Stimulated activated CD4-positive, alpha-beta T cell treated with anti-CD3 and anti-CD28 coated beads, Interleukin-1b, Interleukin-23, amount 100 ng/mL, for 48 hours (primary cell): ENCODE measurements at places on chromosomes 1 and 21.

DNA sequence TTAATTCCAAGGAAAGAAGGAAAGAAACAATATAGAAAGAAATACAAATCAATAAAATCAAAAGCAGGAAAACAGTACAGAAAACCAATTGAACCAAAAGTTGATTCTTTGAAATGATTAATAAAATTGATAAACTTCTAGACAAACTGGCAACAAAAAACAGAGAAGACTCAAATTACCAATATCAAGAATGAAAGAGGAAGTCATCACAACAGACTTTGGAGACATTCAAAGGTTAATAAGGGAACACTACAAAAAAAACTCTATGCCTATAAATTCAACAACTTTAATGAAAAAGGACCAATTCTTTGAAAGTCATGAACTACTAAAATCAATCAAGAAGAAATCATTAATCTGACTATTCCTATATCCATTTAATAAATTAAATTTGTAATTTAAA is 329.3 kb upstream of the NR5A2 start:
- no peak for DNase-seq

- DNase-seq, result no peak
Measured at GRCh38 chr1:190578526-190578925, 100.9 kb upstream of the BRINP3 start.

GRCh38 chr1:61844006-61844405 is 101.7 kb downstream of the PATJ start:
- no peak for DNase-seq

- DNase-seq, result no peak
Measured at GRCh38 chr1:78472851-78473496, 17.8 kb upstream of the PTGFR start.

DNA sequence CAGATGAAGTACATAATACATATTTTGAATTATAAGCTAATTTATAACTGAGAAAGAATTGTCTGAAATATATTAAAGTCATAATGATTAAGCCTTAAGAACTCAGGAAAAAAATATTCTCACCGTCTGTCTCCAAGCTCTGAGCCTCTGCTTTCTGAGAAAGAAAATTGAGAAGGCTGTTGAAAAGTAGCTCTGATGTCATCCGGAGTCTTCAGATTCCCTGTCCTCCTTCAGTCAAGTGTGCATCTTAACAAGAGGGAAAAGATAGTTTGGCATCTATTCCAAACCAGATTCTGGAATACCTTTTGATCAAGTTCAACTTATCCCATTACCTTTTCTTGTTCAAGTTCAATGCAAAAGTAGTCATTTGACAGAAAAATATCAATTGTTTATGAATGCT is 50.6 kb downstream of the NRIP1 start:
- no peak for DNase-seq

DNA sequence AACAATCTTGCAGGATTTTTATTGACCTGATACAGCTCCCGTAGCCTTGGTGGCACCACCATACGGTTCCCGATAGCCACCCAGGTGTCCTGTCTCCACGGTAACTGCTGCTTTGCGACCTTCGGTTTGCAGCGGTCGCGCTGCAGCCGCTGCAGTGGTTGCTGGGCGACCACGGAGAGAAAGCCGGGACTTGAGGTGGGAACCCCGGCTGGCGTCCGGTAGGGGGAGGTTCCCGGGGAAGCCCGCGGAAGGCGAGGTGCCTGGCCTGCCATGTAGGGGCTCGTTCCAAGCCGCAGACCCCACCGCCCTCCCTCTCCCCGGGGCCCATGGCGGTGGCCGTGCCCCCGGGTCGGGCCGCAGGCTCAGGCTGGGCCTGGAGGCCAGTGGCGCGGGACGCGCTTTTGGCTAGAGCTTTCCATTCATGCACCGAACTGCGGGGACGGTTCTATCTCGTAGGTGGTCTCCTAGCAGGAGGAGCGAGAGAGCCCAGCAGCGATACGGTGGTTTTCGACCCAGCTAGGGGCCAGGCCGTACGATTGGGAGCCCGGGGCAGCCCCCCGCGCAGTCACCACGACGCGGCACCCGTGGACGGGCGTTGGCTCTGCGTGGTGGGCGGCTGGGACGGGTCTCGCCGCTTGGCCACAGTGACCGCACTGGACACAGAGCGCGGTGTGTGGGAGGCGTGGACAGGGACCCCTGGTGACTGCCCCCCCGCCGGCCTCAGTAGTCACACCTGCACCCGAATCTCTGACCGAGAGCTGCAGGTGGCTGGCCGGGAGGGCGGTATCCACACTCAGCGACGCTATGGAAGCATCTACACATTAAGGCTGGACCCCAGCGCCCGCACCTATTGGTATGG is at the start of gene KLHDC9:
Gene KLHDC9, plus strand, starts transcription at position 152 of the 859 bp plus-strand sequence. Its CDS starts 175 bp downstream, at position 327.
- DNase-seq, result peak; percentile 79

- DNase-seq, result no peak
Measured at GRCh38 chr1:208467151-208467780, 223.1 kb upstream of the PLXNA2 start.

- no peak for DNase-seq
Measured at GRCh38 chr1:84836145-84836544, 56.9 kb downstream of the LPAR3 start.

- DNase-seq, result no peak
Measured at GRCh38 chr1:36387141-36387949, 1.6 kb upstream of the STK40 start.

GRCh38 chr21:29018540-29018939 is 609 bp downstream of the RWDD2B start:
- DNase-seq, result no peak

DNA sequence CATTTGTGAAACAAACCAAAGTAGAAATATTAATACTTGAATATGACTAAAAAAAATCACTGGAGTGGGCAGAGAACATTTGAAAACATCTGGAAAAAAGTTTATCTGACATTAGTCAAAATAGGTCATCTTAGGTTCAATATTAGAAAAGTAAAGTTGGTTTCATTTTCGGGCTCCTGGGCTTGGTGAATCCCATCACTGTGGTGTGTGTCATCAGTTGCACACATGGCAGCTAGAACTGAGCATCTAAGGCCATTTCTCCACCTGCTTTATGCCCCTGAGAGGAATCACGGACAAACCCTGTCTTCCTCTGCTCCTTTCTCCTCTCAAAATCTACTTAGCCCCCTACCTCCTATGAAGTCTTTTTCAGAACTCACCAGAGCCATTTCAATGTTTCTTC is 5.4 kb downstream of the HSD11B1 start:
- DNase-seq, result no peak

DNA sequence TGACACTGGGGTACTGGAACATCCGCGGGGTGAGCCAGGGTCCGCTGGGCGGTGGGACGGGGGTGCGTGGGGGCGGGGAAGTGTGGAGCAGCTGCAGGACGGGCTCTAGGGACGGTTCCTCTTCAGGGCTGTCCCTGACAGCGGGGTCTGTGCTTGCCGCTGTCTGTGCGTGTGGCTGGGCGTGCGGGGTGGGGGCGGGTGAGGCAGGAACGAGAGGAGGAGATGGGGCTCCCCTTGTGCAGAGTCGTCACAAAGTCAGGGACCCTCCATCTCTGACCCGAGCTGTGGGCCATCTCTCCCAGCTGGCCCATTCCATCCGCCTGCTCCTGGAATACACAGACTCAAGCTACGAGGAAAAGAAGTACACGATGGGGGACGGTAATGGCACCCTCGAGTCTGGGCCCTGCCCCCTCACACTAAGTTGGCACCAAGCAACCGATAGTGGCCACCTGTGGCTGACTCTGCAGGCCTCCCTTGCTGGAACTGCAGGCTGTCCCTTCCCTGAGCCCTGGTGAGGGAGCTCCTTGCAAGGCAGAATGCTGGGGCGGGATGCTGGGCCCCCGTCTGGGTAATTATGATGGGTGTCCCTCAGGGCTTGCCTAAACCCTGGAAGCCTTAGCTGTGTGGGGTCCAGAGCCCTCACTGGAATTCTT is 392 bp downstream of the GSTM2 start:
- DNase-seq, result no peak
